ENCODE measurements at places on chromosomes 12 and 14.

DNA sequence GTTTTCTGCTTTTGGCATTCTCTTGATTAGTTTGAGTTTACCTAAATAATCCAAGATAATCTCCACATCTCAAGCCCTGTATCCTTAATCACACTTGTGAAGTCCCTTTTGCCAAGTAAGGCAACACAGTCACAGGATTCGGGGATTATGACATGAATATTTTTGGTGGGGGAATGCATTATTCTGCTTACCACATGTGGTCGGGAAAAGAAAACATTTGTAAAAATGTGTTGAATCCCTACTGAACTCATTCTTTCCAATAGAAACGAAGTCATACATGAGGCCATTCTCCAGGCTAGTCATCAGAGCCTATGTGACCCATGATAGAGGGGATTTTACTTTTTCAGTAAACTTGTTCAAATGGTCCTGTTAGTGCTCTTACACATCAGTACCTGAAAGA lies 58.5 kb upstream of the PRICKLE1 start:
- DNase-seq = no peak

DNA sequence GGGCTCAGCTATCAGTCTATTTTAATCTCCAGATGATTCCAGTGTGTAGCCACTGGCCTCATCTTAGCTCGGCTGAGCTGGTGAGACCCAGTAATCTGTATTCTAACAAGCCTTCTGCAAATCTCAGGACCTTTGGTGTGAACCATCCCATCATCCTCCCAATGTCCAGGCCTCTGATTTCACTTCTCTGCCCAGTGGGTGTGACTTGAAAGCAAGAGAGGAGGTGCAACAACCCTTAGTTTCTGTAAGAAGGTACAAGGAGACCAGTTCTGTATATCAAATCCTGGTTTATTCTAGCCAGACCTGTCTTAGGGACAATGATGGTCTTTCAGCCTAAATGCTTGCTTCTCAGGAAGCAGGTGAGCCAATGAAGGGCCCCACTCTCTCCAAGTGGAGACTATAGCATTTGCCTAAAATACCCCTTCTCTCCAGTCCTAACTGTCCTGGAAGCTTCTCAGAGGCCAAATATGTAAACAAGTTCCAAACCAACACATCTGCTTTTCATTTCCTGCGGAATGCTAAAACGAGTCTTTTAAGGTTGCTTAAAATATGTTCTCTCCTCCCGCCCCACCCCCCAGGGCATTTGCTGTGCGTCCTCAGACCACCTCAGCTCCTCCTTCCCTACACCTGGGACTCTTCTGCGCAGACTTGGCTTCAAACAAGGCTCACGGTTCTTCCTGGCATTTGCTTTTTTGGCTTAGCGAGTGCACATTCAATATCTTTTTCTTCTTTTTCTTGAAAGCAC lies 78.4 kb upstream of the FUT8 start:
- DNase-seq = no peak

DNA sequence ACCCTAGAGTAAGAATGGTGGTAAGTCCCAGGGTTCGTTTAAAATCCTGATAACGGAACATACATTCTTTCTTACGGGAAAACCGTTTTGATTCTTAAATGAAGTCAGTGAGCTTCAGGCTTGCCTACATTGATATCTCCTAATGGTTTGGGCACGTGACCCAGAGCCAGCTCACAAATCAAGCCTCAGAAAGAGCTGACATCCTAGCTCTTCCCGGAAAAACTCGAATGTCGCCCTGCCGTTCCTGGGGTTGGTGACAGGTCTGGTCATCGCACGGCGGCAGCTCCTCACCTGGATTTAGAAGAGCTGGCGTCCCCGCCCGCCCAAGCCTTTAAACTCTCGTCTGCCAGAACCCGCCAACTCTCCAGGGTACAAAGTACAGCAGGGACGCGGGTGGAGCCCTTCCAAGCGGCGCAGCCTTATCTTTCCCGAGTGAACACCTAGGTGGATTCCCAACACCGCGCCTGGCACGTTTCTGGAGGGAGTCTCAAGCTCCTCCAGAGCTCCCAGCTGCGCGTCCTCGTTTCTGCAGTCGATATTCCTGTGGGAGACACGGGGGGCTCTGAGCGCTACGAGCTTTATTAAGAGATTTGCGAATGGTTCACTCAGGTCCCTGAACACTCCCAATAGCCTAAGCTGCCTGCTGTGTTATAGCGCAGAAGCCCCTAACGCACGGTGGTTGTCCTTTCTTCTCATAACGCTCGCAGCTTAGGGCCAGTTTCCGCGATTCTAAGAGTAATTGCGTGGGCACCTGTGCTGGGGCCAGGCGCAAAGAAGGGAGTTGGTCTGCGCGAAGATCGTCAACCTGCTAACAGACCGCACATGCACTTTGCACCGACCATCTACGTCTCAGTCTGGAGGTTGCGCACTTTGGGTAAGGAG lies at the start of gene SSTR1:
TSS of gene SSTR1 (plus strand) at position 169 of the 882 bp plus-strand sequence. CDS start 1,486 bp downstream, outside the sequence.
- no peak for DNase-seq

DNA sequence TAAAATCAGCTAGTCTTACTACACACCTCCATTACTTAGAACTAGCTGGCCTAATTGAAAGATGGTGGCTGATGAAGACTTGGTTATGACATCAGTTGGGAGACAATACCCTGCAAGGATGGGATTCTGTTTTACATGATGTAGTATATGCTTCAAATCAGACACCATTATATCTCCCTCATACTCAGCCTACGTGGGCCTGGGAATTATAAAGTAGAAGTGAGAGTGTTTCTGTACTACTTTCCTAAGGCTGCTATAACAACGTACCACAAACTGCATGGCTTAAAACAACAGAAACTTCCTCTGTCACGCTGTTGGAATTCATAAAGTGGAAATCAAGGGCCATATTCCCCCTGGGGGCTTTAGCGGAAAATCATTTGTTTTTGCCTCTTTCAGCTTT lies 190.4 kb downstream of the PAH start:
- no peak for DNase-seq

DNA sequence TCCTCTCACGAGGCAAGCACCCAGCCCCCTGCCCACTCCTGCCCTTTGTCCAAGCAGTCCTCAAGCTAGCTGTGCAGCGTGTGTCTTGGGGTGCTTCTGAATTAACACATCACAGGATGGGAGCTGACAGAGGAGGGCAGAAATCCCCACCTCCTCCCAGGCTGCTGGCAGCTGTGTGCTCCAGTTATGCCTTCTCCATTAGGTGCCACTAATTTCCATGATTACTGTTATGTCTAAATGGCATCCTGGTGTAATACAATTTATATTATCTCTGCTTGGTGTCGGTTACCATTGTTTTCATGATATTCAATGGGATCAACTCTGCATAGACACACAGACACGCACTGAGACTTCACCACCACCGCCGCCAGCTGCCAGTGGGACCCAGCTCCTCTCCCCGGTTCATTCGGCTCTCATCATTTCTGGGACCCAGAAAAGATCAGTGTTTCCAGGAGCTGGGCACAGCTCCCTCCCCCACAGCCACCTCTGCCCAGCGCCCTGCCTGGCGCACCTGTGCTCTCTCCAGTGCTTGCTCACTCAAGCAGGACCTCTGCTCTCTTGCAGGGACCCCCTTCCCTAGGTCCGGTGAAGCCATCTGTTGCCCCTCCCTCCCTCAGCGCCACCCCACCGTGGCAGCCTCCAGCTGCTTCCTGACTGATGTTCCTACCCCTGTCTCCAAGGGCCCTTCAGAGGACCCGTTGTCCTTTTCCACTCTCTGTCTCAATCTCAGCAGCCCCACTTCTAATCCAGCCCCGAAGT lies 167.5 kb upstream of the FKBP4 start:
- DNase-seq = peak; percentile 45

GRCh38 chr12:12018454-12018853 lies 52.3 kb upstream of the BCL2L14 start:
- DNase-seq = no peak

Measured in NCI-H1694 treated with DMSO at 0.1 percent for 48 hours (cell line).